ENCODE measurements at places on chromosomes 5 and 9. TPM values are rescaled to one million over a fixed set of nuclear protein-coding genes. Genes with fewer than 3 reads are reported as not detected.
A peak's percentile ranks its signal among the peaks of the same experiment; 100 is the strongest.

DNA sequence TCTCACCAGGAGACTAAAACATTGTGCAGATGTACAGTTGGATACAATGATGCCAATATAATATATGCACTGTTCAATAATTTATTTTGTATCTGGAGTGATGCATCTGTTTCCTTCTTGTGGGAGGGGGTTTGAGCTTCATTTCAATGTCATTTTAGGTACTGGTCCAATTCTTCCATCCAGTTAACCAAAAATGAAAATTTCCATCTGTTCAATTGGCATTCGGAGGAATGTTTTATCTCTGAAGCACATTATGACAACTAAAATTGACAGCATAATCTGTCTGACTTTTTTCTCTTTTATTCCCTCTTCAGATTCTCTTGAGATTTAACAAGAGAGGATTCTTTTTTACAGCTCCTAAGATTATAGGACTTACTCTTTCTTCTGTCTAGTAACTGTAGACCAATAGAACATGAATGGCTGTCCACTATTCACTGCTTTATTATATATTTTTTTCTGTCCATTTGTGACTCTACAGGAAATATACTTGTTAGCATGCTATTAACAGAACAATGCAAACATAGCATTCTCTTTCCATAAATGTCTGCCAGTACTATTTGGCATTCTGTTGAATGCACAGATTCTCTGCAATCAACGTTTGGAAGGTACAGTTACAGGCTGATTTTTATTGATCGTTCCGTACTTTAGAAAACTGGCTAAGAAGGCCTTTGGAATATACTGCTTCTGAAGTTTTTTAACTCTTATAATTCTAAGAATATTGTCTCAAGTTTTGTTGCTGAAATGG lies 57.8 kb downstream of the NDUFAF2 start:
- H3K27me3 ChIP-seq: no peaks in the 10 kb centered on the region
- H3K36me3 ChIP-seq: no peaks in the 10 kb centered on the region
- H3K27ac ChIP-seq: no peak overlapping the region
- H3K4me1 ChIP-seq: no peaks in the 10 kb centered on the region
- H3K4me3 ChIP-seq: no peak overlapping the region
- DNase-seq: no peak

DNA sequence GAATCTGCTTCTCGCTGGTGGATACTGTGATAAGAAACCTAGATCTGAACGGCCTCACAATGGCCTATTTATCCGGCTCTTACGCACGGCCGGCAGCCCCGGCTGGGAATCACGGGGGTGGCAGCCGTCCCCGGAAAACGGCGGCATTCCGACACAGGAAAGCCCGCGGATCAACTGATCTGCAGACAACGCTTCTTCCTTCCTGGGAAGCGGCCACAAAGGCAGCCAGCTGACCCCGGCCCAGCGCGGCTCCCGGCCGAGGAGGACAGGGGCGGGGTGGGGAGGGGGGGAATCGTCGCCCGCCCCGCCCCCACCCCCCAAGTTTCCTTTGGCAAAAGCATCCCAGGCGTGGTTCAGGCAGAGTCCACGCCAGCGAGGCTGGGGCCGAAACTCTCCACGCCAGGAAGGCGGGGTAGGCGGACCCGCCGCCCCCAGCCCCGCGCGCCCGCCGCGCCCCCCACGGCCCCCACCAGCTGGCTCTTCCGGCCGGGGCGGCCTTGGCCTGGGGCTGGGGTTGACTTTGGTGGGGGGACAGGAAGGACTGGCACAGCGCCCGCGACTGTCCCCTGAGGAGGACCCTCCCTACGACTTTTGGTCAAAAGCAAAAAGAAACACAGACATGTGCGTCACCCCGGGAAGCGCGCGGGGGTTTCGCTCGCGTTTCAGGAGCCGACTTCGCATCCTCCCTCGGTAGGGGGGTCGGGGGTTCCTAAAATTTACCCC lies 247.7 kb upstream of the ANKRD55 start:
- DNase-seq: peak; percentile 78
- peak overlapping the region; percentile 89 for H3K27ac ChIP-seq

- H3K36me3 ChIP-seq: no peaks in the 10 kb centered on the region
- no peak overlapping the region for H3K27ac ChIP-seq
- H3K4me1 ChIP-seq: peaks cover 9% of the 10 kb centered on the region
These were observed 70.4 kb downstream of the HRH2 start for GRCh38 chr5:175728316-175728715.

SH3GL2 gene
- 0.60 TPM for polyA plus RNA-seq

GRCh38 chr9:134437403-134438194 lies 111.3 kb downstream of the RXRA start:
- H3K36me3 ChIP-seq: peaks cover 22% of the 10 kb centered on the region
- DNase-seq: no peak
- peak overlapping the region; percentile 93 for H3K27ac ChIP-seq
- H3K4me1 ChIP-seq: peaks cover 70% of the 10 kb centered on the region
